Activated CD4-positive, alpha-beta T cell treated with anti-CD3 and anti-CD28 coated beads for 36 hours (primary cell): ENCODE measurements at places on chromosomes 4 and X.

- no peak for DNase-seq
Observed at GRCh38 chr4:2183394-2183793, 58.5 kb downstream of the HAUS3 start.

DNA sequence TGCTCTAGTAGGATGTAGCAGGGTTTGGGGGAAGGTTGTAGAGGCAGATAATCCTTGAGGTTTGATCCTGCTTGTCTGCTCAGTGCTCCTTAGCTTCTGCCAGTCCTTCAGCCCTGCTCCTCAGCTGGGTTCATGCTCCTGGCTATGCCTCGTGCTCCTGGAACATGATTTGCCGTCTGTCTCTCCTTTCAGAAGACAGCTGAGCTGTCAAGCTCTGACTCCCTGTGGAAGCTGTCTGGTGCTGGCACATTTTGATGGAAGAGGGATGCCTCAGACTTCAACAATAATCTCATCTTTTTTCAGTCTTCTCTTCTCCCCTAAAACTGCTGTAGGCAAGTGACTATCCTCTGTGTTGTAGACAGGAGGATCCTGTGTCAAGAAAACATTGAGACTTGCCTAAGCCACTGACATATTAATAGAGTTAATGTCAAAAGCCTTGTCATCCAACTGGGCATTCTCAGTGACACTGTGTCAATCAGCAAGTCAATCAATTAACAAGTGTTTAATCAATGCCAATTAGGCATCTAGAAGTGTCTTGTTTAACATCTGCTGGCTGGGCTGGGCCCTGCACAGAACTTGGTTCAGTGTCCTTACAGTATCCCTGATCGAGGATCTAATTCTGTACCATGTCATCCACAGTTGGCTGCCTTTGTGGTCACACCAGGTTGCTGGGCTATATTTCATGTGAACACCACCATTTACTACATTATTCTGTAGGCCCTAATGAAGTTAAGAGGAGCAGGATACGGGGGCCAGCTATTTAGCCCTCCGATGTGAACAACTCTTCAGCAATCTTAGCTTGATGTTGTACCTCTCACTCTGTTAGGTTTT lies 96.7 kb downstream of the SYNPO2 start:
- no peak for DNase-seq

GRCh38 chrX:139784807-139785206 lies 76.8 kb upstream of the MCF2 start:
- DNase-seq, result no peak

DNA sequence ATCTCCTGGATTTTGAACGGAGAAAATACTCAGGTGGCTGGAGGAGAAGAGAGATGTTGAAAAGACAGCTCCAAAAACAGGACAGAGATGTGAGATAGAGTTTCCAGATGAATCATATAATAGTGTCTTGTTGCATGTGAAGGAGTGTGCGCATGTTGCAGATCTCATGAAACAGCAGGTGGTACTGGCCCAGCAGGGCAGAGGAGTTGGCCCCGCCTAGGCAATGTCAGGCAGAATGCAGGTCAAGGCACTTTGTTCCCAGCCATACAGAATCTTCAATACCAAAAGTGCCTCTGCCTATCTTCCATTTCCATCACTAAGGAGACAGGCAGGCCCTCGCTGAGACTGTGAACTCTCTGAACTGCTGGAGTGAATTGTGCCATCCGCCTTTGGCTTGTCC lies 63.9 kb upstream of the FAT1 start:
- no peak for DNase-seq
